ENCODE measurements at places on chromosomes 1 and 21.

DNA sequence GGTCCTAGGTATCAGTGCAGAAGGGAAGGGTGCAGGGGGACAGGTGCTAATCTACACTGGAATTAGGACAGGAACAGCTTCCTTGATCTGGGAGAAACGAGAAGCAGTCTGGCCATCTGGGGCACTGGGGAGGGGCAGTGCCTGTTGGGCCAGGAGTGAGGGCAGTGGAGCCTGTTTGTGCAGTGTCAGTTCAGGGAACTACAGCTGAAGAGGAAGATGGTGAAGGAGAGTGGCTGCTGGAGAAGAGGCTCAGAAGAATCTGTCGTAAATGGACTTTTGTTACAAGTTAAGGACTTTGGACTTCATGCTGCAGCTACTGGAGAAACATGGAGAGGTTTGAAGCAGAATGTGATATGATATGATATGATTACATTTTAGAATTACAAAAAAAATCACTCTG is 3.2 kb upstream of the TNFSF4 start:
- DNase-seq = no peak
- peaks cover 45% of the 10 kb centered on the region for H3K4me1 ChIP-seq

- DNase-seq = no peak
- H3K27ac ChIP-seq = no peak overlapping the region
- H3K36me3 ChIP-seq = no peaks in the 10 kb centered on the region
- no peak overlapping the region for H3K4me3 ChIP-seq
- no peaks in the 10 kb centered on the region for H3K4me1 ChIP-seq
Observed at GRCh38 chr1:209265301-209265700, 318.2 kb upstream of the CAMK1G start.

DNA sequence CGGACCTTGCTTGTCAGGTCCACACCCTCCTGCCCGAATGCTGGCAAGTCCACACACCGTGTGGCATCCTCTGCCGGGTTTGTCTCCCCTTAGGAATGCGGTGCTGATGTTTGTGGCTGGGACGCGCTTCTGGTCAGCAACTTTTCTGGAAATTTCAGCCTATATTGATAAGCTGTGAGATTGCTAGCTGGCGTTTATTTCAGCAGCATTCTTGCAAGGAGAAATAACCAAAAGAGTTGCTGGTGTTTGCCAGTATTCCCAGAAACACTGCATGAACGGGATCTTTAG is 601 bp downstream of the CEPT1 start:
- peak overlapping the region; percentile 99 for H3K4me3 ChIP-seq
- no peak for DNase-seq
- H3K27me3 ChIP-seq = no peaks in the 10 kb centered on the region
- peaks cover 21% of the 10 kb centered on the region for H3K36me3 ChIP-seq
- H3K27ac ChIP-seq = peak overlapping the region; percentile 100

DNA sequence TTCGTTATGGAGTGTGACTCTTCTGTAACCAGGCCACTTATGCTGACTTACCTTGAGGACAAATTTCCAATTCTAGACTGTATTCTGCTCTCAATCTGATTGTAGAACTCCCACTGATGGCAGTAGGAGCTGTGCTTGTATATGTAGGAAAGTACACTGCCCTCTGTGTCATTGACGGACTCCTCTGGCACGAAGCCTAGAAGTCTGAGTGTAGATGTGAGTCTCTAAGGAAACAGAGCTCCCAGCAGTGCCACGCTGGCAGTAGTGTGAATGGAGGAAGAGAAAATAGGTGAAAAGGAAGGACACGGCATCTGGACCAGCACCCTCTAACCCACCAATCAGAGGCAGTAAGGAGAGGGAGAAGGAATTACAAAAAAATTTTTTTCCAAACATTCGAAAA is 130.4 kb upstream of the ADGRL2 start:
- H3K27ac ChIP-seq = no peak overlapping the region
- no peak for DNase-seq
- H3K36me3 ChIP-seq = no peaks in the 10 kb centered on the region
- no peaks in the 10 kb centered on the region for H3K27me3 ChIP-seq
- H3K4me1 ChIP-seq = no peaks in the 10 kb centered on the region

DNA sequence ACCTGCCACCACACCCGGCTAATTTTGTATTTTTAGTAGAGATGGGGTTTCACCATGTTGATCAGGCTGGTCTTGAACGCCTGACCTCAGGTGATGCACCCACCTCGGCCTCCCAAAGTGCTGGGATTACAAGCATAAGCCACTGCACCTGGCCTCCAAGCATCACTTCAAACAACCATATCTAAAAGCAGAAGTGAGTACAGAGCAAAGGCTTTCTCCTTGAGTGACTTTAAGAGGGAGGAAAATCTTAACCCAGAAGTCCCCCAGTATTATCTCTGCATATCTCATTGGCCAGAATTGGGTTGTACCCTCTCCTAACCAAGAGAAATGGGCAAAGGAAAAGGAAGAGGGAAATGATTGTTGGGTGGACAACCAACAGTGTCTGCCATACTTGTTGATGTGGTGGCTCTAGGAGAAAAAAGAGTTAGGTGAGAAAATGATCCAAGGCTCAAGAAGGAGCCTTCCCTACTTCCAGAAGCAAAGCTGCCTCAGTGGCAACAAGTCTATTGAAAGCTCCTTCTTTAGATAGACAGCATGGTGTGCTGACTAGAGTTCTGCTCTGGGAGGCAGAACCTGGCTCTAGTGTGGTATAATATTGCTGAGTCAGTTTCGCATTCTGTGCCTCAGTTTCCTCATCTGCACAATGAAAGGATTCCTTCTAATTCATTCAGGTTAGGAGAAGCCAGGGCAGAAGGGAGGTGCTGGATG is 16.8 kb upstream of the FOXE3 start:
- H3K4me3 ChIP-seq = no peak overlapping the region
- H3K27ac ChIP-seq = no peak overlapping the region
- DNase-seq = no peak
- no peaks in the 10 kb centered on the region for H3K36me3 ChIP-seq
- H3K27me3 ChIP-seq = peaks cover 15% of the 10 kb centered on the region

- H3K27ac ChIP-seq = no peak overlapping the region
- peaks cover 2% of the 10 kb centered on the region for H3K36me3 ChIP-seq
- H3K27me3 ChIP-seq = no peaks in the 10 kb centered on the region
- no peak for DNase-seq
Observed at GRCh38 chr1:6281511-6282402, 20.9 kb upstream of the GPR153 start.
